ENCODE measurements at places on chromosomes 1 and 21.

GRCh38 chr1:99348397-99349132 lies 84.3 kb downstream of the PLPPR4 start:
- no peak for DNase-seq

GRCh38 chr1:71031426-71031825 lies 16.2 kb downstream of the PTGER3 start:
- no peak for DNase-seq

DNA sequence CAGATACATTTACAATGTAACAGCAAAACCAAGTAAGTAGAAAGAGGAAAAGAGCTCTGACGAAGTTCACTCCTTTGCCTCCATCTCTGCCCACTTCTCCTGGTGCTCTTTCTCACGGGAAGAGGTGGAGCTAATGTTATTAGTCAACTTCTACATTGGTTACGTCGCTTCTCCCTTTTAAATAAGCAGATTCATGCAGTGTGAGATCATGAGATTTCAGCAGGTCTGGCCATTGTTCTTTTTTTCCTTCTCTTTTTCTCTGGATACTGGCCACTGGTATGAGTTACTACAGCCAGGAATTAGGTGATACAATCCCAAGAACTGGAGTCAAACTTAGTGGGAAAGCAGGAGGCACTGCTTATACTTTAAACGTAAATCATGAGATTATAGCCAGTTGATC lies 207.1 kb downstream of the AKT3 start:
- DNase-seq, result no peak

- DNase-seq, result peak; percentile 56
Measured at GRCh38 chr1:150186789-150187559, 37.3 kb downstream of the PLEKHO1 start.

DNA sequence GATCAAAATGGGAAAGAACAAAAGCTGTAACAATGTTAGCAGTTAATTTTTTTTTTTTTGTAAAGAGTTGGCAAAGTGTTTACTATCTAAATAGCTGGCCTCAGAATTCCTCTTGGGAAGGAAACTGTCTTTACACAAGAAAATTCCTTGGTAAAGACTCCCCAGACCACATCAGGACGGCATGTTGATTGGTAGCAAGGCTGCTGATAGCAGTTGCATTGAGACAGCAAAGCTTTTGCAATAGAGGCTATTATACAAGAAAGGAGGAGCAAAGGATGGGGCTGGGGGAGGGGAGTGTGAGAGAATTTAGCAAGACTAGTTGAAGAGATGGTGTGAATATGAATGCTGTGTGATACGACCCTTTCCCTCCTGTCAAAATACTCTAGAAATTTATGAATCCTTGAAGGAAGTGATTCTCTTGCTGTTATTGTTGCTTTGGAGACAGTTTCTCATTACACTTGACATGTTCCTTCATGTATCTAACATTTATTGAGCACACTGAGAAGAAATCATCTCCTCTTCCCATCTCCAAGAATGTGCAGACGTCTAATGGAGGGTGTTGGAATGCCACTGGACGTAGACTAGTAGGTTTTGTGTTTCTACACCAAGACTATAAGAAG lies 355.6 kb downstream of the SIPA1L2 start:
- no peak for DNase-seq

DNA sequence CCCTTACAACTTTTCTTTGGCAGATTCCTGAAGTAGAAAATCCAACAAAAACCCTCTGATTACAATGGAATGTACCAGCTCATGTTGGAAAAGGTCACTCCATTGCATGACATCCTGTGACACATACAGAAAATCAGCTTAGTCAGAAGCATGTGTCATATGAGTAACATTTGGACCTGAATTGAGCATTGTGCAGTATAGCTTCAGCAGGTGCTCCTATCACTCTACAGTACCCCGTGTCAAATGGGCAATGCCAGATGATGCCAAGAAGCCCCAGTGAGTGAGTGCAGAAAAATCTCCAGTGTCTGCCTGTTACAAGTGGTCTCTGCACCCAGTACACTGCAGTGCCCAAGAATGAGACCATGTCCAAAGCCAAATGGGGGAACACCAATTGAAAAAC lies 129.7 kb upstream of the RUNX1 start:
- DNase-seq, result no peak

- no peak for DNase-seq
Measured at GRCh38 chr1:9875636-9876000, 34.5 kb downstream of the CTNNBIP1 start.

DNA sequence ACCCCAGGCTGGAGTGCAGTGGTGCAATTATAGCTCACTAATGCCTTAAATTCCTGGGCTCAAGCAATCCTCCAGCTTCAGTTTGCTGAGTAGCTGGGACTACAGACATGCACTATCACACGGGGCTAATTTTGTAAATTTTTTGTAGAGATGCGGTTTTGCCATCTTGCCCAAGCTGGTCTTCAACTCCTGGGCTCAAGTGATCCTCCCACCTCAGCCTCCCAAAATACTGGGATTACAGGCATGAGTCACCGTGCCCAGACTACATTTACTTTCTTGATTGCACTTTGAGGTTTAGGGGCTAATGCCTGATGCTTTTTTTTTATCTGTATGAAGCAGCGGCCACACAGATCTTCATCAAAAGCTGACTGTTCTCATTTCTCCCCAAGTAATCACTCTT lies 124.6 kb downstream of the KIF26B start:
- no peak for DNase-seq

GRCh38 chr1:77829851-77830250 lies 50.4 kb downstream of the MIGA1 start:
- DNase-seq, result no peak

GRCh38 chr1:193951984-193952383 lies 765.6 kb upstream of the B3GALT2 start:
- DNase-seq, result no peak

GRCh38 chr1:200107004-200107470 lies 79.5 kb downstream of the NR5A2 start:
- DNase-seq, result no peak

GRCh38 chr1:8866792-8867415 lies 11.6 kb downstream of the ENO1 start:
- DNase-seq, result no peak

- no peak for DNase-seq
Measured at GRCh38 chr1:9153152-9153551, 24.2 kb upstream of the GPR157 start.

GRCh38 chr1:25529518-25530185 lies 13.8 kb upstream of the LDLRAP1 start:
- DNase-seq, result no peak

DNA sequence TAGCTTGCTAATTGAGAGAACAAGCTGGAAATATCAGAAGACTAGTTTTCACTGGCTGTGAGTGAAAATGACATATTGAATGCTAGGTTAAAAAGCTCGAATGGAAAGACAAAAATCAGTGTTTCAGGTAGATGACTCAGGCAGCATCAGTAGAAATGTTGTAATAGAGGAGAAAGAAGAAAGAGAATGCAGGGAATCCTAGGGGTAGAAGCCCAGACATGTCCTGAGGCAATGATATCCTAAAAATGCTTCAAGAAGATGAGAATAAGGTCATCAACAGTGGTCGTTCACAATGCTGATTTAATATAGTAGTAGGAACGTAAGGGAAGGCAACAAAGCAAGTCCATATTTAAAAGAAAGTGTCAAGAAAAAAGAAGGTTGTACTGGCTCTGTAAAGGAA lies 96.7 kb upstream of the HP1BP3 start:
- DNase-seq, result no peak

DNA sequence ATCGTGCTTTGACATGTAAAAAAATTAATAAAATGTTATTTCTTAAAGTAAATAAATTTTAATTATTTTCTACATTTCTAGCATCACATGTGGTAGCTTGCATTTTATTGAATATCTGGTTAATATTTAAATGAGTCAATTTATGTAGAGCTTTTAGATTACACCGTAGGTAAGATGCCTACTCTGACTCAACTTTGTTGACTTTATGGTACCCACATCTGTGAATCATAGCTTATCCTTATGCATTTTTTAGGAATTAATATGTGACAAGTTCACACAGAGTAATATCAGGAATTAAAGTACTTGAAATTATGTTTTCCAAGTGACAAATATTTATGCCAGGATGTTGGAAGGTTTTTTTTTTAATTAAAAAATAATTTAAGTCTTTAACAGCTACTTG lies 120.7 kb downstream of the LEPR start:
- DNase-seq, result no peak

GRCh38 chr1:152735648-152736047 lies 22.2 kb upstream of the KPRP start:
- DNase-seq, result no peak

DNA sequence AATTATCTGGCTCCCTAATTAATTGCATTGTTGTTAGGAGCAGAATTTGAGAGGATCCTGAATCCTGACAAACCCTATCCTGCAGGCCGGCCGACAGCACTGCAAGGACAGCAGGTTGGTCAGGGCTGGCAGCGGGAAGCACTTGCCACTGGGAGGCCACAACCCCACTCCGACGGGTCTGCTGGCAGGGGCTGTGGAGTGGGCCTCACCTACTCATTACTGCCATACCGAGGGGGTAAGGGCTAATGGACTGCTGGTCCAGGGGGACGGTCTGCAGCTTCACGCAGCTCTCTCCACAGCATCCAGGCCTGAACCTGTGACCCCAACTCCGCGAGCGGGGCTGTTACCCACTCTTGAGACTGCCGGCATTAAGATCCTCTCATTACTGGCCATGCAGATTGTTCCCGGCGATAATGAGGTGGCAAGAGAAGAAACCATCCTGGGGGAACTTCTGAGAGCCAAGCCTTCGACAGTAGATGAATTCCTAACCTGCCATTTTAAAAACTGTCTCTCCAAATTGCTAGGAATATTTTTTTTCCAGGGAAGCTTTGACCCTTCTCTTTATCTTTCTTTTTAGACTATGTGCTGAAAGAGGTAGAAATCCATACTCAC lies 501.3 kb downstream of the OMA1 start:
- no peak for DNase-seq

DNA sequence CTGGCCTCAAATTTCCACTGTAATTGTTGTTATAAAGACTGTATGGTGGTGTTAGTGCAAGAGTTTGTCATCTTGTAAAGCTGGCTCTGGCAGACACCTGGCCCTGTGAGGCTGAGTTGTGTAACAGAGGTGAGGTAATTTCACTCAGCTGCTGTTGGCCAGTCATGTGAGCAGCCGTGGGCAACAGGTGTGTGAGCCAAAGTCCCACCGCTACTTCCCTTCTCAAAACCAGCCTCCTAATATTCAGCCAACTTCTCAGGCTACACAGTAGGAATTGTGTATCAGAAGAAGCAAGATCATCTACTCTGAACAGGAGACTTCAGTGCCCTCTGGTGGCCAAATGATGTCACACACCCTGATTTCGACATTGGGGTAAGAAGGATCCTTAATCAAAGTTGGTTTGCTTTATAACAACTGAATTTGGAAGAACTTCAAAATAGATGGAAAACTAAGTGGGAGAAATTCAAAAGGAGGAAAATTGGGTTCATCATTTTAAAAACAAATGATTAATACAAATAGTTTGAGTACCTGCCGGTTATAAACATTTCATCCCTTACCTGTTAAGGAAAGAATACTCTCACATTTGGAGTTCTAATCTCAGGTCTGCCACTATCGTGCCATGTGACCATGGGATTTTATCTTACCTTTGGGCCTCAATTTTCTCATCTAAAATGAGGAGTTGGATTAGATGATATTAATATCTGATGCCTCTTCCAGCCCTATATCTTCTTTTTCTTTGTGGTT lies 2.6 kb upstream of the CREG1 start:
- DNase-seq, result peak; percentile 13

- no peak for DNase-seq
Measured at GRCh38 chr1:168504064-168504837, 39.5 kb downstream of the XCL2 start.

- no peak for DNase-seq
Measured at GRCh38 chr1:111992476-111992875, 3.0 kb upstream of the KCND3 start.

GRCh38 chr1:3067671-3068563 lies 1.1 kb upstream of the PRDM16 start:
- DNase-seq, result no peak

Data from COR-L47 (cell line).